Ascending aorta (tissue), 2 donors: ENCODE measurements at places on chromosomes 13 and 19. TPM values are rescaled to one million over a fixed set of nuclear protein-coding genes. Genes with fewer than 3 reads are reported as not detected.

- H3K27ac ChIP-seq: peak overlapping the region; percentile 43
- no peaks in the 10 kb centered on the region for H3K27me3 ChIP-seq
- H3K4me1 ChIP-seq: no peaks in the 10 kb centered on the region
- H3K4me3 ChIP-seq: no peak overlapping the region
- no peak for DNase-seq
These were observed 4.2 kb downstream of the KCTD4 start for GRCh38 chr13:45196622-45197021.

DNA sequence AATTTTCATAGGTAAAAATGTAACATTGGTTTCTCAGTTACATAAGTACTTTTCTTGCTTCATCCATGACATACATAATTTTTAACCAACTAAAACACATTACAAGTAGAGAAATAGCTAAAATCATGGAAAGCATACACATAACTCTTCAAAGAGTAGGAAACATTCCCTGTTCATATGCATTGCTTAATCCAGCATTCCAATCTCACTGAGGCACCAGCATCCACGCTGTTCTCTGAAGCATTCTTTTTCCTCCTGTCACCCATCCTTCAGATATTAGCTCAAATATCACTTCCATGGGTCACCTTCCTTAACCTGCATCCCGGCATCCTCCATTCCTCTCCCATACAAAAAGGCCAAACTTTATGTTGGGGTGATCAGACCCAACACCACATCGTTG, 79.1 kb downstream of the ZNF254 start:
- H3K27ac ChIP-seq: no peak overlapping the region
- H3K36me3 ChIP-seq: peaks cover 22% of the 10 kb centered on the region
- no peak overlapping the region for H3K4me3 ChIP-seq
- no peaks in the 10 kb centered on the region for H3K4me1 ChIP-seq
- H3K27me3 ChIP-seq: no peaks in the 10 kb centered on the region

TEKTIP1 gene
- not detected for total RNA-seq

DNA sequence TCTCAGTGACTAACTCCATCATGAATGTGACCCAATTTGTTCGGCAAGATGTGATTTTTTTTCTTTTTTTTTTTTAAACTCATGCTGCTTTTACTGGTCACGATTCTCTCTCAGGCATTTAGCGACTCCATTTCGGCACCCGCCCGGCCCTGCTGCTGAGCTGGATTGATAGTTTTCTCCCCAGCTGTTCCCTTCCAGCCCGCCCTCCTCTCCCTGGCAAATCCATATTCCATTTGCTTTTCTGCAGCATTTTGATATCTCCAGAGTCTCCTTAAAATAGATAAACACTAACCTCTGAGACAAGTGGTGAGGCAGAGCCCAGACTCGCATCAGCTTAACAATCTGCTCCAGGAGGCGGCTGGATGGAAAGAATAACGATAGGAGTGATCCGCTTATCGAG, 55.5 kb upstream of the KATNAL1 start:
- H3K27ac ChIP-seq: no peak overlapping the region
- no peak for DNase-seq
- H3K4me1 ChIP-seq: no peaks in the 10 kb centered on the region
- no peaks in the 10 kb centered on the region for H3K36me3 ChIP-seq
- no peaks in the 10 kb centered on the region for H3K27me3 ChIP-seq

DNA sequence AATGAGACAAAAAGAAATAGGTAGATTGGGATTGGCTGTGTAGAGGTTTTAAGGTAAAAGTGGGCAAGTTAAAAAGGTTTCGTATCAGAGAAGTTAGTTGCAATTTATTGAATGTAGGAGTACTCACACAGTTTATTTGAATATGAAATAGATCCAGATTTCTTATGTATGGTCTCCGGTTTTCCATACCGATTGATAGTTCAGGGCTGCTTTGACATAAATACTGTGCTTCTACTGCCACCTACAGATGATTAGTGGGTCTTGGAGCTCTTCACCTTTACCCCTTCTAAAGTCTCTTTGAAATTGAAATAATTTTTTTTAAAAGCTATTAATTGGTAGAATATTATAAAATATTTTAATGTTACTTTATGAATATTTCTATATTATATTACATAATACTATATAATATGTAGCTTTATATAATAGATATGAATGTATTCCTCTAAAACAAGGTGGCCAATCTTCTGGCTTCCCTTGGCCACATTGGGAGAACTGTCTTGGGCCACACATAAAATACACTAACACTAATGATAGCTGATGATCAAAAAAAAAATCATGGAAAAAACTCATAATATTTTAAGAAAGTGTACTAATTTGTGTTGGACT, 7.7 kb upstream of the GPR18 start:
- DNase-seq: no peak
- H3K27me3 ChIP-seq: no peaks in the 10 kb centered on the region
- no peaks in the 10 kb centered on the region for H3K36me3 ChIP-seq
- no peak overlapping the region for H3K27ac ChIP-seq
- no peaks in the 10 kb centered on the region for H3K4me1 ChIP-seq

DNA sequence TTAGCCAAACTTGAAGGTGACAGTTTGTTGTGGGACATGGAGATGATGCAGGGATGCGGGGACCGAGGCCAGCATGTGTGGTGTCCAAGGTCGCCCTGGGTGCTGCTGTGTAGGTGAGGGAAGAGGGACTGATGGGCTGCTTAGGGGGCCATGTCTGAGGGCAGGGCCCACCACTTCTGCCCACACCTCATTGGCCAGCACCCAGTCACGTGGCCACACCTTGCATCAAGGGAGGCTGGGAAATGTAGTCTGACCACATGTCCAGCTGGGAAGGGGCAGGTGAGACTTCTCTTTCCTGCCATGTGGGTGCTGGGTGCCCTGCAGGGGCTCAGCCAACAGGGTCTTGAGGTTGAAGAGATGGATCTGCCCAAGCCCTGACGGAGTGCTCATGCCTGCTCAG, 88.9 kb downstream of the KDM4B start:
- H3K27me3 ChIP-seq: no peaks in the 10 kb centered on the region
- H3K4me3 ChIP-seq: no peak overlapping the region
- no peak for DNase-seq
- no peak overlapping the region for H3K27ac ChIP-seq
- peaks cover 6% of the 10 kb centered on the region for H3K4me1 ChIP-seq
- peaks cover 17% of the 10 kb centered on the region for H3K36me3 ChIP-seq

DNA sequence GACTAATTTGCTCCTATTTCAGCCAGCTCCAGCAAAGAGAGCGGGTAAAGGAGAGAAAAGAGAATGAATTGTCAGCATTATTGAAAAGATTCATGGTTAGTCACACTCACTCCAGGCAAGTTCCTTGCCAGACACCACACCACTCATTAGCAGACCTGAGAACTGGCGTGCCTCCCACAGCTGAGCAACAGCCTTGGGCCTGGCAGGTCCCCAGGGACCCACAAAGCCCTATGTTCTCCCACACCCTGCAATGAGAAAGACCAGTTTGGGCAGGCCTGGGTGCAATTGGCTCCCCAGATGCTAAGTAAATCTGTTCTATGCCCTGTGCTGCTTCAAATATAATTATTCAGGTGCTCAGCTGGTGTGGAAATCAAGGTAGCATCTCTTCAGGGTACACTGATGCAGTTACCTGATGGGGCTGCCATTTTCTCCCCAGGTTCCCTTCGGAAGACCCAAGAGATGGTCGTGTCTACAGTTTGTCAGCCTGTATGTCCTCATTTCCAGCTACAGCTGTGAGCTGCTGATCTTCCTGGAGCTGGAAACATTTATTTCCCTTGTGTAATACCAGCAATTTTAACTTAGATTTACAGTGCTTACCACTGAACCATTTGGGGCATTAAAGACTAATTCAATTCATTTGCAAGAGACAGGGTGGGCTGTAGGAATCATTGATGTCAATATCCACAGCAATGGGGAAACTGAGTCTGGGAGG, 405.0 kb downstream of the COG6 start:
- H3K36me3 ChIP-seq: no peaks in the 10 kb centered on the region
- no peaks in the 10 kb centered on the region for H3K27me3 ChIP-seq
- no peak overlapping the region for H3K27ac ChIP-seq
- peaks cover 14% of the 10 kb centered on the region for H3K4me1 ChIP-seq
